Iris pigment epithelial cell (primary cell): ENCODE measurements at places on chromosomes 5 and 9.

DNA sequence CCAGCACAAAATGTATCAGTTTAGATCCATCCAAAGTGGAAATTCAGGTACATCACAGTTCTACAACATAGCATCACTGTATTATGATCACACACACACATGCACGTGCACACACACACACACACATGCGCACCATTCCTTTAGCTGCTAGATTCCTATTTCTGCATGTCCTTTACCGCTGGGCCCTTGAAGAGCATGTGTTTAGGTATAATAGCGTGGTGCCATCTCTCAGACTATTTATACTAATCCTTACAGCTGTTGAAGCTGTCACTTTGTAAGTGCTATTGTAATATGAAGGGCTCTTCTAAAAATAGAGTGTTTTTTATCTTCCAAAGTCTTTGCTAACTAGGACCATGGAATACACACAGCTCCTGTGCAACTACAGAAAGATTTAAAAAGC is 308.8 kb upstream of the TRPC7 start:
- no peak for DNase-seq

GRCh38 chr5:172911628-172911880 is 47.7 kb upstream of the RPL26L1 start:
- no peak for DNase-seq

DNA sequence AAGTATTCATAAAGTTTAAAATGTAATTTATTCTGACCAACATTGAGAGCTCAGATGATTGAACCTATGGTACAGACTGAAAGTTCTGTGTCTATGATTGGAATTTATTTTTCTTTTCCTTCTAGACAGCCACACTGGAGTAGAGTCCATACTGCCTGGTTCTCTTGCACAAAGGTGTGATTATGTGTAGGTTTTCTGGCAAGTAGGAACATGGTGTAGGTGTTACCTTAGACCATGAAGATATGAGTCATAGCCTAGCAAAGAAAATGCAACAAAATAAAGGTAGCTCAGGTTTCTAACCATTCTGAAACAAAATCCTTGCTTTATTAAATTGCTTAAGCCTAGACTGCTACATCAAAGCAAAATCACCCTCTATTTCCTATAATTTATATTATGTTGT is 143.4 kb downstream of the CDH12 start:
- no peak for DNase-seq

GRCh38 chr9:121640076-121640475 is 11.4 kb upstream of the DAB2IP start:
- DNase-seq = peak; percentile 21

DNA sequence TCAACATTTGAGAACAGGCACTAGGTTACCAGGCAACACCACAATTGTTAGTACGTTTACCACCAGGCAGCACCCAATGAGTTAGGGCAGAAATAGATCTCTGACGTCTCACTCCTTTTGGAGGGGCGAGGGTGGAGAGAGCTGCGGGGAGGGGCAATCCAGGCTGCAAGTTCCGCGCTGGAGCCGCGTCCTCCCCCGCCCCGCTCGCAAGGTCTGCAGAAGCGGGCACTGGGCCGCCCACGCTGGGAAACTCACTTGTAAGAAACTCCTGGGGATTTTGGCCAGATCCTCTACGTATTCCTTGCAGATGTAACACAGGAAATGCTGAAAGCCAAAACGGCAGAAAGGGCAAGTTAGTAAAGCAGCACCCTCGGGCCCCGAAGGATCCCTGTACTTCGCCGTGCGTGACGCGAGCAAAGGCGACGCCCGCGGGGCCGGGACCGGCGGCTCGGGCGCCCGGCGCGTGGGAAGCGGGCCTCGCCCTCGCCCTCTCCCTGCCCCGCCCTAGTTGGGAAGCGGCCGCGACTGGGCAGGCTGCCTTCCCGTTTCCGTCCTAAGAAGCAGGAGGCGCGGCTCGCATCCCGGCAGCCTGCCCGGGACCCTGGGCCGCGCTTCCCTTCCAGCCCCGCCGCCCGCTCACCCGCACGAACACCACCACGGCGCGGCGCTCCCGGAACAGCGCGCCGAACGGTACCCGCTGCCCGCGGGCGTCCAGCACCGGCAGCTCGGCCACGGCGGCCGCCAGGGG is 493 bp downstream of the PRXL2C start:
- DNase-seq = peak; percentile 91

DNA sequence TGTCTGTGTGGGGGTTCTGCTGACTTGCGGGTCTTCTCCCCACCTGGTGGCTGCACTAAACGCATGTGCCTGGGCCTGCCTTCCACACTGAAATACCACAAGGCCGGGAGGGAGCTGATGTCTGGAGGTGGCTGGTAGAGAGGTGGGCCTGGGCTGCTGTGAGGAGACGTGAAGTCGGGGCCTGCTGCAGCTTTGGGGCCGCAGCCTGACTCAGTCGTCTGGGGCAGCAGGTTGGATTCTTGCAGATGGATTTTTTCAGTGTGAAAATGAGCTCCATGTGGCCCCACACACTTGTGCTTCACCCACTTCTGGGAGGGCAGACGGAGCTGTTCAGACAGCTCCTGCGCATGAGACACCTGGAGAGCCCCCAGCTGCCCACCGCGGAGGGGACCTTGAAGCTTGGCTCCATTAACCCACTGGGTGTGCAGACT is 29.3 kb downstream of the COL5A1 start:
- DNase-seq = no peak

DNA sequence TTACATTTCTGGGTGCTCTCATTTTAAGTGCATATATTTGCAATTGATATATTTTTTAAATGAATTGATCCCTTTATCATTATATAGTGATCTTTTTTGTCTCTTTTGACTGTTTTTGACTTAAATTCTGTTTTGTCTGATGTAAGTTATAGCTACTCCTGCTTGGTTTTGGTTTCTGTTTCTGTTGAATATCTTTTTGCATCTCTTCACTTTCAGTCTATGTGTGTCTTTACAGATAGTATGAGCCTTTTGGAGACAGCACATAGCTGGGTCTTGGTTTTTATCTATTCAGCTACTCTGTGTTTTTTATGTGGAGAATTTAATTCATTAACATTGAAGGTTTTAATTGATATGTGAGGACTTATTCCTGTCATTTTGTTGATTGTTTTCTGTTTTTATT is 311.3 kb downstream of the SPATA31D1 start:
- DNase-seq = no peak

DNA sequence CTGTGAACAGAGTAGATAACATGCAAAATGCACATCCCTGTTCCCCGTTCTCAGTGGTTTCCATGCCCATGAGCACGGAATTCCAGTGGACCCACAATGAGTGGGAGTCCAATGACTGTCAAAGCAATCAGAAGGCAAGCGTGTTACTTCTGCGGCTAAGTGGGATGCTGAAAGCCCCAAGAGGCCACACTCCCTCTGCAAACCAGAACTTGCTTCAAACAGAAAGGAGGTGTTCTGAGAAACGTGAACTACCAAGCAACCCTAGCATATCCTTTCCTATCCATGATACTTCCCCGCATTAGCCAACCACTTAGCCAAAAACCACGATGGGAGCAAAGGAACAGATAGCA is 21.7 kb upstream of the MVB12B start:
- DNase-seq = no peak

- no peak for DNase-seq
These were observed 35.8 kb upstream of the PLPP1 start for GRCh38 chr5:55570570-55570969.

DNA sequence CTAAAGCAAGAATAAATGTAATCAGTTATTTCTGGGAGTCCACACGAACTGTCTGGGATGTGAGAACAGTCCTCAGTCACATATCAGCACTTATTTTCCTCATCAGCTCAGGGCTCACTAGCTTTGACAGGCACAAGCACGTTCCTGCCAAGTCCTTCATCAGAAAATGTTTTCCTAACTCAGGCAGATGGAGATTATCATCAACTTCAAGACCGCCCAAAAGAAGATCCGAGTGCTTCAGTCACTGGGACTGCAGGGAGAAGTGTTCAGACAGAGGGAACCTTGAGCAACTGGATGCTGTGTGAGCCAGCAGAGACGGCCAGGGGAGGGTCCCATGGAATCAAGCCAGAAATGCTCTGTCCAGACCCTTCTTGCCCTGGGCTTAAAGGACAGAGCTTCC is 189.4 kb downstream of the NXNL2 start:
- no peak for DNase-seq

DNA sequence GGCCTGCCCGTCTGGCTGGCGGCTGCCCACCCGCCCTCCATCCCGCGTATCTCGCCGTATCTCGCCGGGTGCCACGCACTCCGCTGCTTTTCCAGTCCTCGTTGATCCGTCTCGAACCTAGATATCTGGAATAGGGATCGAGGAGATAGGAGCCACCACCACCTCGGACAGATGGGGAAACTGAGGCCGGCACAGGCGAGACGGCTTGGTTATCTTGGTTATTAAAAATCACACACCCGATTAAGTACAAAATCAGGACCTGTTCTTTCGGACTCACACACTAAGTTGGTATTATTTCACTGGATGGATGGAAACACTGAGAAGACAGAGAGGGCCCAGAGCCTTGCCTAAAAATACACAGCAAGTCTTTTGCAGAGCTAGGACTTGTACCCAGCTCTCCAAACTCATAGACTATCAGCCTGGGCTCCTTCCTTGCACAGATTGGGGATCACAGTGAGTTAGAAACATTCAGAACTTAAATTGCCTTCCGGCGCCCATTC is 678 bp downstream of the SLC26A2 start:
- DNase-seq = no peak

DNA sequence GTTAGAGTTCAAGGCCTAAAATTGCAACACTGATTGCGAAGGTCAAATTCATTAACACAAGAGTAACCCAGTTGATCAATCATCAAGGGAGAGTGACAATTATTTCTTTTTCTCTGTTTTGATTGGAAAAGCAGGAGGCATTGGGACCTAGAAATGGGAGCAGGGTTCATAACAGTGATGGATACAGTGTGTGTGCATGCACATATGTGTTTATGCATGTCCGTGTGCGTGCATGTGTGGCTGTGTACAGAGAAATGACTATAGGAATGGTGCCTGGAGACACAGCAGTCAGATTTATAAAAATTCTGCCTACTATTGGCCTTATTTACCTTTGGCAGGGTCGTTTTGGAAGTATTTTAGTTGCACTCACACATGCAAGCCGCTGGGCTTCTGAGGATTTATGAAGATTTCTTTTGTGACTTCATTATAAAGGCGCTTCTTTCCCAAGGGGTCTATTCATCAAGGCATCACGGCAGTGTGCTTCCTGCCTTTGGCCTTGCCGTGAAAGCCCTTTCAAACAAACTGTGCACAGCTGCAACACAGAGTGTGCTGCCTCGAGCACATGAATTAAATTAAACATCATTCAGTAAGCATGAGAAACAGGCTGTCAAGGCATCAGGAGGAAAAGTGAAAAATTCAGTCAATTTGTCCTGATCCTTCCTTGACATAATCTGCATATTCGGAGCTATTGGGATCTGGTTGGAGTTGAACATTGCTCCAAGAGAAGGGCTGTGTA is 122.8 kb upstream of the PUM3 start:
- no peak for DNase-seq

DNA sequence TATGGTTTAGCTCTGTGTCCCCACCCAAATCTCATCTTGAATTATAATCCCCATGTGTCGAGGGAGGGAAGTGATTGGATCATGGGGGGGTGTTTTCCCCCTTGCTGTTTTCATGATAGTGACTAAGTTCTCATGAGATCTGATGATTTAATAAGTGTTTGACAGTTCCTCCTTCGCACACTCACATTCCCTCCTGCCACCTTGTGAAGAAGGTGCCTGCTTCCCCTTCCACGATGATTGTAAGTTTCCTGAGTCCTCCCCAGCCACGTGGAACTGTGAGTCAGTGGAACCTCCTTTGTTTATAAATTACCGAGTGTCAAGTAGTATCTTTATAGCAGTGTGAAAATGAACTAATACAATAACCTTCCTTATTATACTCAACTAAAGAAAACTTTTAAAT is 24.3 kb upstream of the TEX10 start:
- DNase-seq = peak; percentile 25

GRCh38 chr5:147450606-147451005 is 59.3 kb downstream of the DPYSL3 start:
- no peak for DNase-seq

- peak; percentile 94 for DNase-seq
These were observed 68.5 kb upstream of the RAI14 start for GRCh38 chr5:34587355-34588241.

DNA sequence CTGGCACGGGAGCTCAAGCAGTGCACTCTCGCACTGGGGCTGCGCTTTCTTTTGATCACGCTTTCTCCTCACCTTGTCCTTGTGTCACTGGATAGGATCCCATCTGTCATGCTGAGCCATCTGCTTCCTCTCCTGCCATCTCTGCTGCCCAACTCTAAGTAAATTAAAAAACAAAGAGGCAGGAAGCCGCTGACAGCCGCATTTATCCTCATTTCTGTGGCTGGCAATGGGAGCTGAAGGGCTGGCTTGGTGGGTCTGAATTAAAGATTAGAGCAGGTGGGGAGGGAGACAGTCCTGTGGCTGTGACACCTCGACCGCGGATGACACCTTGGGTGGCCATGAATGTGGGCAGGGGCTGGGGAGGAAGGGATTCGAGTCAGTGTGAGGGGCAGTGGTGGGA is 159.2 kb upstream of the ALDH1B1 start:
- DNase-seq = no peak

DNA sequence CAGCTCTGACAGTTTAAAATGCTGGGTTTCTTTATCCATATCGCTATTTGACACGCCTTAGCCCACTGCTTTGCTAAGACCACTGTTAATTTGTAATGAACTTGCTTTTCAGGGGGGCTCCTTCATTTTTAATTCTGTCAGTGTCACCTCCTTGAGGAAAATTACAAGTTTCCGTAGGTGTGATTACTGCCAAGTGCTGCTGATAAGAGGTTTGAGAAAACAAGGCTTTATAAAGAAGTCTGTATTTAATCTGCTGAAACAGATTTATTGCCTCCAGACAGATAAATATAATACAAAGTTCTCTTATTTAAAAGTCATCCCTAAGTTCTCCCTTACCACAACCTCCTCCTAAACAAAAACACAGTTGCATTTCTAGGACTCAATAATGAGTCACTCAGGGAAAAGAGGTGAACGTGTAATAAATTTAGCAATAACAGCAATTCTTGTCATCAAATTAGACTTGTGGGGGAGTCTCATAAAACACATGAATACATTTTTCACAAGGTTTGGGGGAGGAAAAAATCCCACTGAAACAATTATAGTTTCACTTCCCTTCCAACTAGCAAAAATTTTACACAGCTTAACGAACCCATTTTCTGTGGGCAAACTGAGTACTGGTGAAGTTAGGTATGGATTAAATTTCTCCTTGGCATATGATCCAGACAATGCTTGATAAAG is 72.8 kb downstream of the MAPKAP1 start:
- peak; percentile 36 for DNase-seq

- DNase-seq = peak; percentile 57
These were observed 83.1 kb downstream of the EDIL3 start for GRCh38 chr5:84301535-84301934.

DNA sequence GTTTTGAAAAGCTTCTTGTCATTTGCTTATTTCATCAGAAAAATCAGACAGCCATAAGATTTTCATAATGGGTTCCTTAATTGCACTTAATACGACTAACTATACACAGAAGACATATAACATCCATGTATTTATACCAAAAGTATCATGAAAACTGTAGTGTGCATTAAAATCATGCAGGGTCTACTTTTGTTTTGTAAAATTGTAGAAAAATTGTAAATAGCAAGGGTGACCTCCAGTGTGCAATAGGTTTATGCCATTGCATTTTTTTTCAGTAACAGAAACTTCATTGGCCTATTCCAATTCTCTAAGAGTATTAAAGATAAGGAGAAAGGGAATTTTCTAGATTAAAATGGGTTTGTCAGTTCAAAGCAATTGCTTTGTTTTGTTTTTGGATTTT is 307.6 kb downstream of the KIAA0825 start:
- no peak for DNase-seq
